NCI-H1092 treated with DMSO at 0.1 percent for 48 hours (cell line): ENCODE measurements at places on chromosomes 11 and 22.

- no peak for DNase-seq
Observed at GRCh38 chr11:13205486-13205885, 72.1 kb upstream of the BMAL1 start.

GRCh38 chr11:58654908-58655296 is 32.4 kb downstream of the CNTF start:
- DNase-seq: no peak

GRCh38 chr11:31940371-31941037 is 129.4 kb upstream of the PAX6 start:
- DNase-seq: no peak

GRCh38 chr11:130571947-130572584 is 123.6 kb downstream of the ADAMTS15 start:
- DNase-seq: no peak

DNA sequence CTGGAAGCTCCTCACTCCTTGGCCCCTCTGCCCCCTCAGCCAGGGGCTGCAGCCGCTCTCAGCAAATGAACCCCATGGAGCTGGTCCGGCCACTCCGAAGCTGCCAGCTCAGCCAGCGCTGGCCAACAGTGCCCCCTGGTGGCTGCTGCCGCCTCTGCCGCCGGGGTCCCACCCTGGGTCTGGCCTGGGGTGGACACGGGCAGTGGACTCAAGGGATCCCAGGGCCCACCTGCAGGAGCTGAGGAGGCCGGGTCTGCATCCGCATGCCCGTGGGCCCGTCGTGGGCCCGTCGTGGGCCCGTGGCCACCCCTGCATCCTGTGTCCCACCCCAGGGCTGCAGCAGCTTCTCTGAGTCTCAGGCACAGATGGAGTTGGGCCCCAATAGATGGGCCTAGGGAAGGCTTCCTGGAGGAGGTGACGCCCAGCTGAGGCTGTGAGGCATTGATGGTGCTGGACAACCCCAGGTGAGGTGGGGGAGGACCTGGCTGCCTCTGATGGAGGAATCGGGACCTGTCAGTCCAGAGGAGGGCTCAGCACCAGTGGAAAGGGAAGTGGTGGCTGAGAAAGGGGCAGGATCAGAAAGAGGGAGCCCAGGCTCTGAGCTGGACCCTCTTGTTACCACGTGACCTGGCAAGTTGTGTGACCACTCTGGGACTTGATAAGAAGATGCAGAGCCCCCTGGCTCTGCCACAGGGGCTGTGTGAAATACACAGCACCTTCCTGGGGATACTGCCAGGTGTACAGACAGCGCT is 522.3 kb downstream of the BRD1 start:
- peak; percentile 0 for DNase-seq

DNA sequence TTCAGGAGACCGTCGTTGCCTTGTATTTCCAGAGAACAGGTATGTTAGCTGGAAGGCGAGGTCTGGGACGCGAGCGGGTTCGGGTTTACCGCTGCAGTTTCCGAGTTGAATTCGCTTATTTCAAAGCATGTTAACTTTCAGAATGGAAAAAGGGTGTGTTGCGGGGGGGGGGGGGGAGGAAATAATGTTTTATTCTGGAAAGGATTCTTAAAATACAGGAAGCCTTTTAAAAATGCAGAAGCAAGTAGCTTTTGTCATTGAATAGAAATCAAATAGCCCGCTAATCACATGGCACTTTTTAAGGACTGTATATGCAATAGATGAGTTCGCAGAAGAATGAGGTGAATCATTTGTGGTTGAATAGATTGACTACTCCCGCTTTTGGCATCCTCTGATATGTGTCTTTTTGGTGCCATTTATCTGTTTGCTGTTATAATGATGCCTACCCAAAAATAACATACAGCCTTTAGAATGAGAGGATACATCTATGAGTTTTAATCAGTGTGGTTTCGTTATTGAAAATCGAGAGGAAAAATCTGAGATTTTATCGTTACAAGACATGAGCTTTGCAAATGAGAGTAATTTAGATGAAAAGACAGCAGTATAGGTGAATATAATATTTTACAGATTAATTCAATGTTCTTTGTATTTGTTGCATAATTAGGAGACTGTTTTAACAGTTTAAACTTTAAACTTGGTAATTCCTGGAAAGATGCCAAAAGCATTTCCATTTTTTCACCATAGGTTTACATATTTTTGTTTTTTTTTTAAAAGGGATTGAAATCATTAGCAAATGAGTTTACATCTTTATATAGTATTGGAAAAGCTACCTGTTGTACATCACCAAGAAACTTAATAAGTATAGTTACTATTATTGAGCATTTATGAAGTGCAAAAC is 1.7 kb downstream of the PDE3B start:
- peak; percentile 50 for DNase-seq

DNA sequence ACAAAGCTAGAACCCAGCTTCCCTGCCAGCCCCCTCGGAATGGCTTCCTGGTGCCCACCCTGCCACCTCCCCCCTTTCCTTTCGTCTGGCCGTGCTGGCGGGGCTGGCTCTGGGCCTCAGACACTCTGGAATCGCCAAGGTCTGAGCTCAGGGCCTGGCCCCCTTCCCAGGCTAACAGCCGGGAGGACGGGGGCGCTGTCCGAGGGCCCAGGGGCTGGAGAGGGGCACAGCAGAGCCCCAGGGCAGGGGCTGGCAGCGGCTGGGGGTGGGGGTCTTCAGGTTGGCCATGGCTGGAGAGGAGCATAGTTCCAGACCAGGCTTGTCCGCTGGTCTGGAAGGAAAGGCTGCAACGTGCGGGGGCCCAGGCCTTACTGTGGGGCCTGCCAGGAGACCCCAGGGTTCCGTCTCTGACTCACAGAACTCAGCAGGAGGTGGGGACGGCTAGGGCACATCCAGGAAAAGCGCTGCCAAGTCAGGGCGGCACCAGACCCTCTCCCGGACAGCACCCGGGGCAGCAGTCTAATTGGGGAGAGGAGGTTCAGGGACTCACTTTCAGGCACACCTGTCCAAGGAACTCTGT is 861 bp upstream of the LTBP3 start:
- peak; percentile 64 for DNase-seq

- DNase-seq: no peak
Observed at GRCh38 chr22:38424525-38425080, 30.4 kb downstream of the KCNJ4 start.

- no peak for DNase-seq
Observed at GRCh38 chr11:20259506-20259905, 99.2 kb upstream of the DBX1 start.

GRCh38 chr11:27228906-27229290 is 134.1 kb downstream of the CCDC34 start:
- DNase-seq: peak; percentile 55

GRCh38 chr11:86047275-86047991 is 21.5 kb downstream of the PICALM start:
- DNase-seq: no peak

DNA sequence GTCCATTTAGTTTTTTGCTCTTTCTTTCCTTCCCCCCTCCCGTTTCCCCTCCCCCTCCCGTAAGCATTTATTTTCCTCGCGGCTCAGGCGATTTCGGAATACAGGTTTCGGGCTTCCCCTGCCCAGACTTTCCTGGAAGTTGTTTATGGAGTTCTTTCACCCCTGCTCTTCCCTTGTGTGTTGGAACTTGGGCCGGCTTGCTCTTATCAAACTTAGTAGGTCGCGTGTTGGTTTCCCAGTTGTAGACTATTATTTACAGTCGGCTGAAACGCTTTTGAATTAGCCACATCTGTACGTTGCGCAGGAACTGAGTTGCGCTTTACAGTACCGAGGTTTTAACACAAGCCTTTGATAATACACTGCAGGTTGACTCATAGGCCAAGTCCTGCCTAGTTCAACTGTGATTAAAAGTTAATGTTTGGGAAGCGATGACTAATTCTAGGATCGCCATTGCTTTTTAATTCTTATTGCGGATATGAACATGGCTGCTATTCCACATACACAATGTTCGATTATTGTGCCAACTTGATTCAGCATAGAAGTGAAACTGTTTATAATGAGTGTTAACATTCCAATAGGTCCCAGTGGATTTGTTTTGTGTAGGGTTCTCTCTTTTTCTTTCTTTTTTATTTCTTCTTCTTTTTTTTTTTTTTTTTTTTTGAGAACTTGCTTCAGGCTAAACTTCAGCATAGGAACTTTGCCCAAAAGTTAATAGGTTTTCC is 1.7 kb downstream of the YAP1 start:
- no peak for DNase-seq
